ENCODE measurements at places on chromosomes 12 and 14.

GRCh38 chr12:107983756-107984472 lies 145.2 kb upstream of the WSCD2 start:
- DNase-seq, result peak; percentile 8

DNA sequence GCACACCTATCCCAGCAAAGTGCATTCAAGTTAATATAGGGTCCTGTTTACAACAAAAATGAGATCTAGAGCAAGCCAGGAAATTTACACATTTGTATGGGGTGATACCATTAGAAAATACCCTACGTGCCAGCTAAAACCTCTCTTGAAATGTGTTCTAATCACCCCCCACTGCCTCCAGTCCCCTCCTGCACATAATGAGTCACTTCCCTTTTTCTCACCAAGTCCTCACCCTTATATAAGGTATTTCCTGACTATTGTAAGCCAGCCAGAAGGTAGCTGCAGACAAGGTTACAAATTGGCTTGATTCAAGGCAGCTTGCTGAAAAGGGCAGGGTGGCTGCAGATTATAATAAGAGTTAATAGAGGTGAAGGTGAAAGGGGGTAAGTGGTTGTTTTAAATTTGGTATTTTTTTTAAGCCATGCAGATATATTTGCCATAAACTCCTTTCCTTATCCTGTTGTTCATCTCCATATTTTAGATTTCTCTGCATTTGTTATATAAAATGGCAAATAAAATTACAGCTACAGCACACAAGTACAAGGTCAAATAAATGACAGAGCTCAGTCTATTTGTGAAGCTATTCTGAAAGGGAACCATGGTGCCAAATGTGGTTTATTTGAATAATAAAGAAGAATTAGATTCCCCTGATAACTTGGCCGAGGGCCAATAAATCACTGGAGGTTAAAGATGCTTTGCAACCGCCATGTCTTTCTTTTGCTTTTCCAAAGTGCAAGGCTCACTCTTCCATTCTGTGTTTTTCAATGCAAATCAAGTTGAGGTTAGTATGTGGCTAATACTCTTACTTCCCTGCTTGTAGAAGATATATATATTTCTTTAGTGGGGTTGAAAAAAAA lies 385.9 kb downstream of the EGLN3 start:
- DNase-seq, result peak; percentile 91

GRCh38 chr12:54509617-54510016 lies 12.1 kb downstream of the NCKAP1L start:
- no peak for DNase-seq

GRCh38 chr12:120959111-120959878 lies 19.0 kb upstream of the HNF1A start:
- no peak for DNase-seq

- DNase-seq, result no peak
Observed at GRCh38 chr12:14572401-14572800, 4.7 kb upstream of the PLBD1 start.

All from HT1080 (cell line).